ENCODE measurements at places on chromosomes 16 and 17.

DNA sequence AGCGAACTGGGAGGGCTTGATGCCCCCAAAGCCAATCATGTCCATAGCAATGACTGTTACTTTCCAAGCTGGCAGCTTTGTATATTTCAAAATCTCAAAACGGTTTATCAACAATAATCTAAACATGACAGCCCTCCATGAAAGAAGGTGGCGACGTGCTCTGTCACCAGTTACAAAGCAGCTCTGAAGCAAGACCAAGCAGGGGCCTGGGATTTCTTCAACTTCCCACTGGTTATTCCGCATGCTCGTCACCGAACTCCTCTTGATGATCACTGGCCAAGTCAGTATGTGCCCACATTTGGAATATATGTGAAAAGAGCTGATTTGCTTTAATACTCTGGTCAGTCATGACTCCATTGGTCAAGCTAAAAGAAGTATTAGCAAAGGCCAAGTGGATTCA lies 175.6 kb downstream of the VPS53 start:
- no peak for DNase-seq

DNA sequence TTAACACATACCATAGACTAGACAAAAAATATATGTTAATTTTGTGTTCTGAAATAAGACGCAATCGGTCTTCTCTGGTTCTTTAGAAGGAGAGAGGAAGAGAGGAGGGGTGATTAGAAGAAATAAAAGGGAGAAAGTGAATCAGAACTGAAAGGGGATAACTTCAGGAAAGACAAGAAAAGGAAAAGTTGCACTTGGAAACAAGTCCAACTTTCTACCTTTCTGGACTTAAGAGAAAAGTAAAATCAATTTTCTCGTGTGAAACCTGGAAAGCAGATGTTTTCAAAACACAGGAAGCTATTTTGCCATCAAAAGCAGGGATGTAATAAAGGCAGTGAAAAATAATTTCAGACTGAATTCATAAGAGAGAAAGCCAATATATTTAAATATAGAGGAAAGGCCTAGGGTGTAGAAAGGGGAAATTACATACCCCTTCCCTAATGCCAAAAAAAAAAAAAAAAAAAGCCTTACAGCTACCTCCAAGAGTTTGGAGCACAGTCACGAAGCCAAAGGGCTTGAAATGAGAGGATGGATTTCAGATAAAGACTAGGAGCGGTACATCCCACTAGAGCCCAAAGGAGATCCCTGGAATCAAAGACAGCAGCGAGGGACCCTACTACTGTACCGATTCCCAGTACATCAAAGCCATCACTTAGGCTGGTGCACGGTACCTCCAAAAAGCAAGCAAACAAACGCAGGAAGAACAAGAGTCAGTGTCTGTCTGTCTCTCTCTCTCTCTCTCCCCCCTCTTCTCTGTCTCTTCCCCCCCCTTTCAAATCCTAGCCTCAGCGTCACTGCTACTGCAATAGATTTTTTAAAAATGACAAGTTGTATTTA lies 12.1 kb upstream of the ZFHX3 start:
- no peak for DNase-seq

GRCh38 chr17:67837965-67838364 lies 12.7 kb downstream of the BPTF start:
- no peak for DNase-seq

DNA sequence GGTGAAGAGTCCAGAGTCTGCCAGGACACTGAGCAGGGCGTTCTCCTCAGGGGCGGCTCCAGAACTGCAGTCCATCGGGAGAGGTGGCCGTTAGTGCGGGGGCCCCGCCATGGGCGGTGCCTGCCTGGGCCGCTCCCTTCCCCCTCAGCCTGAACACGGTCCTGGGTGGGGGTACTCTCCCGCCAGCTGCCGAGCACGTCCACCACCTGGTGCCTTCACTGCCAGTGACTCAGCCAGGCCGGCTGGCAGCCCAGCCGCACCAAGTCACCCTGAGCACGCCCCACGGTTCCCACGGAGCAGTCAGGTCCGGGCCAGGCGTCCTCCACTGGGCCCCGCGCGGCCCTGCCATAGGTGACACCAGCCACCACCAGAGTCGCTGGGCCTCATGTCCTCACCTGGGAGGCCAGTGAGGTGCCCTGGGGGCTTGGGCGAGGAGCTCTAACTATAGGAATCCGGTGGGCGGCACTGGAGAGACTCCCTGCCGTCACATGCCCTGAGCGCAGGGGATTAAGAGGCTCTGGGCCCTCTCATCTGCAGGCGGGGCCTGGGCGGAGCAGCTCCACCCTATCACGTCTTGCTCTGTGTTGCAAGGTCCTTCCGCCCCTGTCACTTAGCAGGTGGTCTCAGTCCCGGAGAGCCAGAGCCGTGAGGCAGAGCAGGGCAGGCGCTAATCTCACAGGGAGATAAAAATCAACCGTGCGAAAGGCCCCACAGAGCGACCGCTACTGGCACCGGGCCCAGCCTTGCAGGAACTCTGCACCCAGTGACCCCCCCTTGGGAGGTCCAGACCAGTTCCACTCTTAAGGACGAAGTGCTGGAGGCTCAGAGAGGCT lies 14.3 kb downstream of the PIEZO1 start:
- DNase-seq: peak; percentile 94

DNA sequence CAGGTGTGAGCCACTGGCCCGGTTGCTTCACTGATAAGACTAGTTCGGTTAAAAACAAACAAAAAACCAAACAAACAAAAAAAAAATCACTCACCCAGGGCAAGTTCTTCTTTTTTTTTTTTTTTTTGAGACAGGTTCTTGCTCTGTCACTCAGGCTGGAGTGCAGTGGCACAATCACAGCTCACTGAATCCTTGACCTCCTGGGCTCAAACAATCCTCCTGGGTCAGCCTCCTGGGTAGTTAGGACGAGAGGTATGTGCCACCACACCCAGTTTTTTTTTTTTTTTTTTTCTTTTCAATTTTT lies 119.5 kb upstream of the CORO6 start:
- no peak for DNase-seq

DNA sequence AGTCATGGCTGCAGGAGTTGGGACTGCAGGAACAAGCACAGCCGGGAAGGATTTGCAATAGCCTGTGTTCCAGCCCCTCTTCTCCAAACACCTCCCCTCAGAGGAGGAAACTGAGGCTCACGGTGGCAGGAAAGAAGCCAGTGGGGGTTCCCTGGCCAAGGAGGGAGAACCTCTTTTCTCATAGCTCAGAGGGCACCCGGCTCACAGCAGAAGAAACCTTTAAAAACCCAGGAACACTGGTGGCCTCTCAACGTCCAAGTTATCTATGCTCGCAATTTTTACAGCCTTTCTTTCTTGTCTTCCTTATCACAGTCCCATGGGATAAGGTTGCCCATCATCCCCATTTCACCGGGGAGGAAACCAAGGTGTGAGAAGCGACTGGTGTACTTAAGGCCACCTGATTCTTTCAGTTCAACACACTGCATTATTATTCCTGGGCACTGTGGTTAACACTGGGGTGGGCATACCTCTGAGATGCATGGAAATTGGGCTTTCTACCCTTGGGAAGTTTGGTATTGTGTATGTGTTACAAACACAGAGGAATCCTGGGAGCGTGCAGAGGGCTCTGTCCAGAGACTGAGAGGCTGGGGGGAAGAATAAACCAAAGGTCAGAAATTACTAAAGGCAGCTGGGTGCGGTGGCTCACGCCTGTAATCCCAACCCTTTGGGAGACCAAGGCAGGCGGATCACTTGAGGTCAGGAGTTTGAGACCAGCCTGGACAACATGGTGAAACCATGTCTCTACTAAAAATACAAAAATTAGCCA lies 791 bp upstream of the ZNF629 start:
- no peak for DNase-seq

- no peak for DNase-seq
Measured at GRCh38 chr17:77459018-77459755, 318.4 kb downstream of the SEC14L1 start.

GRCh38 chr16:72884037-72884436 lies 163.9 kb downstream of the ZFHX3 start:
- DNase-seq: no peak

GRCh38 chr17:76534831-76535732 lies 2.4 kb downstream of the CYGB start:
- DNase-seq: no peak

GRCh38 chr16:6081320-6081976 lies 983.9 kb upstream of the EEF2KMT start:
- DNase-seq: peak; percentile 2

GRCh38 chr17:28878981-28879380 lies 18.6 kb downstream of the FLOT2 start:
- no peak for DNase-seq

GRCh38 chr16:11079652-11080187 lies 135.4 kb downstream of the CLEC16A start:
- DNase-seq: no peak

DNA sequence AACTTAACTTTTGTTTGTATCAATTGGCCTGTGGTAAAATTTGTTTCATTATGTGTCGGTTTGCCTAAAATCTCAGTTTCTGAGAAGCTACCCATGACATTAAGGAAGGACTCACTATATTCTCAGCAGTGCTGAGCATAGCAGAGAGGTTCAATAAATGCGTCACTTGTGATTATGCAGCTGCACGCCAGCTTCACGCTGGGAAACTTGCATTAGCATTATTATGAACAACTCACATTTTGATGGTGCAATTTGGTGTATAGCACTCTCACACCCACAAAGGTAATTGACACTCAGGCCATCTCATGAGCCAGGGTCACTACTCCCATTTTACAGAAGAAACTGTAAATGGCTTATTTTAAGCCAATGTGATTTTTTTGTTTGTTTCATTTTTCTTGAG lies 80.6 kb upstream of the SALL1 start:
- no peak for DNase-seq

GRCh38 chr17:56786989-56787482 lies 46.7 kb downstream of the C17orf67 start:
- DNase-seq: peak; percentile 28

- DNase-seq: no peak
Measured at GRCh38 chr17:1492249-1493206, at the start of gene MYO1C. Gene MYO1C (minus strand): TSS chr17:1492686. CDS start chr17:1492487, 199 bp downstream.

DNA sequence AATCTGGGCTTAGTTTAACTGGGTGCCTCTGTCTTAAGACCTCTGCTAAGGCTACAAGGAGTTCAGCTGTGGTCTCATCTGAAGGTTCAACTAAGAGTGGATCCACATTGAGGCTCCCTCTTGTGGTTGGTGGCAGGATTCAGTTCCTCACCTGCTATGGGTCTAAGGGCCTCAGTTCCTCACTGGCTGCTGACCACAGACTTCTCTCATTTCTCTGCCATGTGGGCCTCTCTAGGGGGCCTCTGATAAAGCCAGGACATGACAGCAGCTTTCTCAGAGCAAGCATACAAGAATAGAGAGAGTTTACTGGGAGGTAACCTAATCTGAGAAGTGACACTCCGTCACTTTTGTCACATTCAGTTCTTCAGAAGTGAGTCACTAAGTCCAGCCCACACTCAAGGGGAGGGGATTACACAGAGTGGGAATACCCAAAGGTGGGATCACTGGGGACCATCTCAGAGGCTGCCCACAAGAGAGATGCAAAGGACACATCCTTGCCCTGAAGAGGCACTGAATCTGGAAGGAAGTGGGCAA lies 19.2 kb upstream of the ABAT start:
- DNase-seq: peak; percentile 14

DNA sequence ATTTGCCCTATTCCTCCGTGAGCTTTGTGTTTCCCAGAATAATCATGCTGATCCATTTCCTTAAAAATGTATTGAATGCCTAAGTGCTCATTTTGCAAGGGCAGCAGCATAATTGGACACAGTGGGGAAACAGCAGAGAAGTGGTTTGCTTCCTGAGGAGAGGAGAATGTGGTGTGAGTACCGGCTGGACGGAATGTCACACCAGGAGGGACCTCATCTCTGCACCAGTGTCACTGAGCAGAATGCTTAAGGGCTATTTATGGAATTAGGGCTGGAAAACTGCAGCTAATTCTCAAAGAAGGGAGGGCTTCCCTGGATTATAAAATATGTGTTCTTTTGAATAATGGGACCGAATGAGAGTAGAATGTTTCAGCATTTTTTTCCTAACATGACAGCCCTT lies 1100.6 kb upstream of the RBFOX1 start:
- no peak for DNase-seq

DNA sequence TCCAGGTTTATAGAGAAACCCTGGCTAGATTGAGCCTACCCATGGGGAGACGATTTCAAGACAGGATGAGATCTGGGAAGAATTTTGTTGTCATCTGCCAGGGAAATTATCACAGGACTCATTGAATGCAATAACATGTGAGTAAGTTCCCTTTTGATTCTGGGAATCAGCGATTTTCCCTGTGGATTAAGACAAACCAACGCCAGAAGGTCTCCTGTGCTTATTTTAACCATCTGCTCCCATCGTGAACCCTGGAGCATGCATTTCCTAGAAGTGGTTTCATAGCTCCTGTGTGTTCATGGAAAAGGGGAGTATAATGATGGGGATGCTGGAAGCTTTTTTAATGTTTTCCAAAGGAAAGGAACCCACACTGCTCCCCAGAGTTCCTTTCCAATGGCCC lies 21.0 kb upstream of the ARHGAP44 start:
- DNase-seq: no peak

DNA sequence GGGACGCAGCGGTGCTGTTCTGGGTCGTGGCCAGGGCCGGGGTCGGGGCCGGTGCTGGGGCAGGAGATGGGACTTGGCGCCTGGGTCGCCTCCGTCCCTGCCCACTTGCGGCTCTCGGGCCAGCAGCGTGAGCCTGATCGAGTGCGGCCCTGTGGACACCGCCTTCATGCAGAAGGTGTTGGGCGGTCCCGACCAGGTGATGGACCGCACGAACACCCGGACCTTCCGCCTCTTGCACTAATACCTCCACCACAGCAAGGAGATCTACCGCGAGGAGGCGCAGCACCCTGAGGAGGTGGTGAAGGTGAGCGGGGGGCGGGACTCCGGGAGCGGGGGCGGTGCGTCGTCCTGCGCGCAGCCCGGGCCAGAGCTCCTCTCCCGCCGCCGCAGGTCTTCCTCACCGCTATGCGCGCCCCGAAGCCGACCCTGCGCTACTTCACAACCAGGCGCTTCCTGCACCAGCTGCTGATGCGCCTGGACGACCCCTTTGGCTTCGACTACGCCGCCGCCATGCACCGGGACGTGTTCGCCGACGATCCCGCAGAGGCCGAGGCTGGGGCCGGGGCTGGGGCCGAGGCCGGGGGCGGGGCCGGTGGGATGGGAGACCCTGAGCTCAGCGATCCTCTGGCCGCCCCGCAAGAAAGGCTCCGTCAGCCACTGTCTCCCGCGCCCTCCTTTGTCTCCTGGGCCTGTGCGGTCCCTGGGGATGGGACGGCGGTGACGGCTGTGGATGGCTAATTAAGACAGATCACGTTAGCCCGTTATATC lies 4.5 kb upstream of the HSD17B1 start:
- no peak for DNase-seq

DNA sequence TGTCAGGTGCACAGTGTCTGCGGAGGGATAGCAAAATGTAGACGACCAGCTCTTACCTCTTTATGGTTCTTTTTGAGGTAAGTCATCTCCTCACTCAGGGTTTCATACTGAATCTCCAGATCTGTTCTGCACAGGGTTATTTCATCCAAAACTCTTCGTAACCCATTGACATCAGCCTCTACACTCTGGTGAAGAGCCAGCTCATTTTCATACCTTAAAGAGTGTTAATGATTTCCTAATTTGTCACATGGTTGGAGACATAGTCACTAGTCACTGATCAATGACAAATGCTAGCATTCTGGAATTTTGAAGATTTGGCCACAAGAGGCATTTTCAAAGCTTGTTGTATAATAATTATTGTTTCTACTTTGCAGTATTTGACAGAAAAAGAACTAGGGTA lies 1.3 kb downstream of the KRT25 start:
- no peak for DNase-seq

- no peak for DNase-seq
Measured at GRCh38 chr17:60501589-60501988, 24.5 kb downstream of the APPBP2 start.

GRCh38 chr16:28304214-28304613 lies 11.9 kb downstream of the SBK1 start:
- DNase-seq: peak; percentile 13

Data from Kasumi-1 (cell line).